Glutamatergic neuron (in vitro differentiated cells): ENCODE measurements at places on chromosomes 12 and 14. TPM values are rescaled to one million over a fixed set of nuclear protein-coding genes. Genes with fewer than 3 reads are reported as not detected.

Gene GPX2
- 1.3 TPM for total RNA-seq

Gene PTCSC3
- total RNA-seq, result not detected

Gene CDCA4
- total RNA-seq, result 23.2 TPM

Gene KCNH3
- total RNA-seq, result 5.9 TPM

Gene PRICKLE1
- total RNA-seq, result 6.4 TPM

Gene IL26
- not detected for total RNA-seq

Gene GPR135
- 0.91 TPM for total RNA-seq

Gene CABP1
- 0.83 TPM for total RNA-seq

Gene PRH2
- total RNA-seq, result not detected

Gene RNASE3
- total RNA-seq, result not detected

Gene NGB
- 0.22 TPM for total RNA-seq

Gene COX8C
- not detected for total RNA-seq

Gene EML1
- 73.6 TPM for total RNA-seq

Gene FOXG1
- total RNA-seq, result not detected

Gene CD69
- total RNA-seq, result not detected

Gene MLXIP
- total RNA-seq, result 120 TPM

Gene SPX
- total RNA-seq, result not detected
